ENCODE measurements at places on chromosomes 4 and X.

- DNase-seq: peak; percentile 22
Measured at GRCh38 chr4:119580293-119580692, 48.3 kb downstream of the PDE5A start.

- no peak for DNase-seq
Measured at GRCh38 chr4:166044871-166045270, 171.8 kb downstream of the TLL1 start.

DNA sequence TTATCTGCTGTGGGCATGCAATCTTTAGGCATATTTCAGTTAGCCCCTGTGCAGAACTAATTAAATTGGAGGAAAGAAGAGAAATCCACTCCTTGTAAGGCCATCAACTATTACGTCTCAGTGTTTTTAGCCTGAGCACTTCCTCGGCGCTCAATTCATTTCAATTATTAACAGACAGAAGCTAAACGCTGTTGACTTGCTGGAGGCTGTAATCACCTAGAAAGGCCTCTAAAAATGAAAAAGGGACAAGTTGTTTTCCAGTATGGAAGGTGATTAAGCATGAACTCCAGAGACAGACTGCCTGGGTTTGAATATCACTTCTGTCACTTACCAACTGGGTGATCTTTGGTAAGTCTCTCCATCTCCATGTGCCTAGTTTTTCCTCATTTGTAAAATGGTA is 59.6 kb downstream of the LEF1 start:
- no peak for DNase-seq

GRCh38 chrX:153828723-153829548 is 1.4 kb downstream of the PDZD4 start:
- DNase-seq: no peak

DNA sequence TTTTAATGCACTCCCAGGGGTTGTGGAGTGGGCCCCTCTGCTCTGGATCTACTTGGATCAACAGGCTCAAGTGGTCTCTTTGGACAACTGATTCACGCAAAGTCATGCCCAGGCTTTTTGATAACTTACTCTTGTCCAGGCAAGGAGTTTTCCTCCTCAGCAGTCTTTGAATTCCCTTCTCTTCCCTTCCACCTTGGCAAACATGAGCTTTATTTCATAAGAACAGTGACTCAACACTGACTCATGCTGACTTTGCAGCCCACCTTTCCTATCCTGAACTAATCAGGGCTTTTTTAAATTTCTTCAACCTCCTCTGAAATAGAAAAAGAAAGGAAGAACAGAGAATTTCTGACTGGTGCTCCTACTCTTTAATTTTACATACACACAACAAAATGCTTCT is 132.1 kb upstream of the LDB2 start:
- DNase-seq: peak; percentile 91

GRCh38 chr4:182219411-182220056 is 23.7 kb upstream of the TENM3 start:
- peak; percentile 69 for DNase-seq

DNA sequence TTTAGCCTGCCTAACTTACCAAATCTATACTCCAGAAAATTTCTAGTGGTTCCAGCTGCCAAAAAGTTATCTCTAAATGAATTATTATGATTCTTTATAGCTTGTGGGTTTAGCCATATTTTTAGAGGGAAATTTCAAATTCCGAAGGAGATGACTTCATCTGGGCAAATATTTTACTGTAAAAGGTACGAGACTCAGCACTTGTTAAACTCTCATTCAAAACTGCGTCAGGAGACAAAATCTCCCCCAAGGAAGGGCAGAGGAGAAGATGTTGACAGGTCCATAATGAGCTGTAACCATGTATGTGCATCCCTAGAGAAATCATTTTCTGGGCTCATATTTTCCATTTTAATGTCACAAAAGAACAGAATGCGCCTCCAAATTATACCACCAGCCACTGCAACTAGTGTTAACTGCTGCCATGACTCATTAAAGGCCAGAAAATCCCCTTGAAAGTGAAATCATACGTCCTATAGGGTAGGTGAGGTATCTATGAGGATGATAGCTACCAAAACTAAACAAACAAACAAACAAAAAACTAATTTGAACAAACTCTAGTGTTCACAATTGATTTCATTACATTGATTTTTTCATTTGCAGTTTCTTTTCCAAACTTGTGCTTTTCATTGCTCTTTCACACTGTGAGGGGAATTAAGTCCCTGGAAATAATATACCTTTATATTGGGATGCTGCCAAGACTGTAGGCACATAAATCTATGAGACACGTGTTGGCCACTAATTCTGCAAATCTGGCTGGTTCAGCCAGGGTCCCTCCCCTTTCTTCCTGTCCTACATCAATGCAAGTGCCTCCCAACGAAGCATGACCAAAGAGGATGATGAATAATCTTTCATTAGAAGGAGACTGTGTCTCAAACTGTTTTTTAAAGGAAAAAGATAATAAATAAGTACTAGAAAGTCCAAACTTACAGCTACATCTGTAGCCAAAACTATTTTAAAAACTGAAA is 85.8 kb downstream of the ARHGAP6 start:
- no peak for DNase-seq

- peak; percentile 87 for DNase-seq
Measured at GRCh38 chr4:76704133-76704881, 193.6 kb downstream of the SOWAHB start.

DNA sequence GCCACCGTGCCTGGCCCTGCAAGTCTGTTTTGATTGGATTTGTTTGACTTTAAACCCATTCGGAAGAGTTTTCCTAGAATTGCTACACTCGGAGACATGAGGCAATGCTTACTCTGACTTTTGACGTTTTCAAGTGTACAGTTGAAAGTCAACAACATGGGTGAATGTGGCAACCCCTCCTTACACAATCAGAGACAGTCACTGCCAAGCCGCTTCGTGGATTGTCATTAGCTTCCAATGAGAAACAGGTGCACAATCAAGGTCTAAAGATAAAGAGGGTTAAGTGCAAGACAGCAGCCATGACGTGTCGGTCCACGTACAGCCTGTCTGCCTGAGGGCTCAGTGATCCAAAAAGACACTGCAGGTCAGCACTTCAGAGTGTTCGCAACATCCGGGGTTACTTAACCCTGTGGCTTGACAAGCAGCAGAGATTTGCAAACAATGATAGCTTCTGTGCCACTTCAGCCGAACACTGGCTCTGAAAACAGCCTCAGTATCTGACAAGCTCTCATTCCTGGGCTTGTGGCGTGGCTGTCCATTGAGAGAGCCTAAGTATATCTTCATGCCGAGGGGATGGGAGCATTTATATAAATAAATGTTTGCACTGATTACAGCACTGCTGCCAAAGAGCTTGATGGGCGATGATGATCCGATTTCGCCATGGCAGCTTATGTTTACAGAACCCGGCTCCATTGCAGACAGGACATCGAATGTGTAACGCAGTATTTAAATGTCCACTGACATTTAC is 180.0 kb downstream of the DHRSX start:
- DNase-seq: peak; percentile 89

- no peak for DNase-seq
Measured at GRCh38 chrX:20729416-20729815, 462.7 kb upstream of the RPS6KA3 start.

GRCh38 chr4:70873216-70873615 is 29.0 kb upstream of the MOB1B start:
- DNase-seq: no peak

DNA sequence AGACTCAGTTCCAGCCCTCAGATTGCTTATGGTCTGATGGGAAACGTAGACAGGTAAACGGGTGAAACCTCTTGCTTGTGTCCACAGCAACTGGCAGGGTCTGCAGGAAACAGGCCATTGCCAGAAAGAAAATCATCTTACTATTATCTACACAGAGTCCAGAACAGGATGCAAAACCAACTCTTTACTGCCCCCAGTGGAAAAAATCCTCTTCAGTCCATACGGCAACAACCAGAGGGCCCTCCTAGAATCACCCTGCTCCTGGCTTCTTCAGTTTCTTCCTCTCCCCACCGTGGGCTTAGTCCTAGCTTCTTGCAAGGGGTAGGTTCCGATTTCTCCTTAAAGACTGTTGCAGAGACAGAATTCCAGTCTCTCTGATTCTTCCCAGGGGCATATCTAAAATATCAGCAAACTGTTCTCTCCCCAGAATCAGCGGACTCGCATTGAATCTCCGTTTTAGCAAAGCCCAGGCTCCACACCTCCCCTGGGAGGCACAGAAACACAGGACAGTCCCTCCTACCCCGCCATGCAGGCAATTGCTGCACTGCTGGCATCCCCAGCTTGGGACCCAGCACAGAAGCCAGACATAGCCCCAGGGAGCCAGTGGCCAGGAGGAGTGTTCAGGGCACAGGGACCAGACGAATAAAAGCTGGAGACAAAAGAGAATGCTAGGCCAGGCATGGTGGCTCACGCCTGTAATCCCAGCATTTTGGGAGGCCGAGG is 41.0 kb upstream of the SH3RF1 start:
- DNase-seq: peak; percentile 66

DNA sequence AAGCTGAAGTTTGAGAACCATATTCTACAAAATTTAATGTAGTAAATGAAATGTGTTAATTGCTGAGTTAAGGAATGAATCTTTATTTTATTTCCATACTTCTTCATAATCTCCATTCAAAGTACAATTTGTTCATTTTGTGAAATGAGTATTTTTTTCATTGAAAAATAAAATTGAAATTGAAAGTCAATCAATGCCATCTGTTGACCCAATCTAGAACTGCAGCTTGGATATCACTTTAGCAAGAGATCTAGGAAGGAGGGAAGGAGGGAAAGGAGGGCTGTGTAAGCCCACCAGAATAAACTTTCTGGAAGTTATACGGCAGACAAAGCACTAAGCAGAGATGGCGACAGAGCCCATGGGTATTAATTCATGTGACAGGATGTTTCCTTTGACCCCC is 128.4 kb downstream of the ZMAT1 start:
- DNase-seq: peak; percentile 17

GRCh38 chr4:156975686-156976085 is 4.1 kb upstream of the PDGFC start:
- DNase-seq: no peak

GRCh38 chr4:106365613-106366012 is 3.0 kb downstream of the GIMD1 start:
- DNase-seq: peak; percentile 93

GRCh38 chr4:1871471-1872021 is 353 bp downstream of the NSD2 start:
- DNase-seq: no peak

All from iris pigment epithelial cell (primary cell).